Stimulated activated CD8-positive, alpha-beta memory T cell treated with anti-CD3 and anti-CD28 coated beads, Interleukin-15, amount 100 ng/mL, for 48 hours (primary cell): ENCODE measurements at places on chromosomes 5 and 9.

DNA sequence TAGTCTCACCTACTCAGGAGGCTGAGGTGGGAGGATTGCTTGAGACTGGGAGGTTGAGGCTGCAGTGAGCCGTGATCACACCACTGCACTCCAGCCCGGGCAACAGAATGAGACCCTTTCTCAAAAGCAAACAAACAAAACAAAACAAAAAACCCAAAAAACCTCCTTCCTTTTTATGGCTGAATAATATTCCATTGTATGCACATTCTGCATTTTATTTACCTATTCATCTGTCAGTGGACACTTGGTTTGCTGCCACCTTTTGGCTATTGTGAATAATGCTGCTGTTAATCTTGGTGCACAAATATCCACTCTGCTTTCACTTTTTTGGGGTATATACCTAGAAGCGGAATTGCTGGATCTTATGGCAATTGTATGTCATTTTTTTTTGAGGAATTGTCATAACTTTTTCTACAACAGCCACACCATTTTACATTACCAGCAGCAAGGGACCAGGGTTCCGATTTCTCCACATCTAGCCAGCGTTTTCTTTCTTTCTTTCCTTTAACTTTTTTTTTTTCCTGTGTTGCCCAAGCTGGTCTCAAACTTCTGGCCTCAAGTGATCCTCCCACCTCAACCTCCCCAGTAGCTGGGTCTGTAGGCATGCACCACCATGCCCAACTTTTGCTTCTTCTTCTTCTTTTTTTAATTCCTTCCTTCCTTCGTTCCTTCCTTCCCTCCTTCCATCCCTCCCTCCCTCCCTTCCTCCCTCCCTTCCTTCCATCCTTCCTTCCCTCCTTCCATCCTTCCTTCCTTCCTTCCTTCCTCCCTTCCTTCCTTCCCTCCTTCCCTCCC, 30.6 kb downstream of the NKX2-5 start:
- DNase-seq: no peak

- no peak for DNase-seq
Observed at GRCh38 chr5:74685979-74686631, 1.1 kb downstream of the HEXB start.

DNA sequence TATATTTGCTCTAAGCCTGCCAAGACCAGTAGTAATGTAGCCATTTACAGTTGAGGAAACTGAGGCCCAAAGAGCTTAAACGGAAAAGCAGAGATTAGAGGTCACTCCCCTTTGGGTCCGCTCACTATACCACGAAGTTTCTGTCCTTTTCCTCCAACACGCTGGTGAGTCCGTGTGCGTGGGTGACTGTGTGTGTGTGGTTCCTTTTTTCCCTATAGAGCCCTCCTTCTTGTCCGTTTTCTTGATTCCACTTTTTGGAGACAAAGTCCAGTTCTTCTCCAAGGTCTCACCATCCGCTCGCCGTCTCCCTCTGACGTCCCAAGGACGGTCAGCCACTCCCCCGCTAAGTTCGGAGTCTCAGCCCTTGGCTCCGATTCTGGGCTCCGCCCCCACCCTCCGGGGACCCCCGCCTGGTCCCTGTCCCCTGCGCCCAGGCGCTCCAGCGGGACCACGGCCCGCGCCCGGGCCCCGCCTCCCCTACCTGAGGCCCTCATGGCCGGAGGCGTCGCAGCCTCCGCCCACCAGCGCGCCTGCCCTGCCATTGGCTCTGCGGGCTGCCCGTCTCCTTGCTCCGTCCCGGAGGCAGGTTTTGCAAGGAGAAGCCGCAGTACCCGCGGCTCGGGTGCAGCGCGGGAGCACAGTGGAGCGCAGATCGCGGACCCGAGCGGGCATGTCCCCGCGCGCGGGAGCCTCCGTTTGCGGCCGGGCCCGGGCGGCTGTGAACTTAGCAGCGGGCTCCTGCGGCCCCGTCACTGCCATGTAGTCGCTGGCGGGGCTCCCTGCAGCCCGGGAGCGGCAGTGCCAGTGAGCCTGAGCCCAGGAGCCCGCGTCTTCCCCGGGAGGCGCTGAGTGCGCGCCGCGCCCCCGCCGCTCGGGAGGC, at the start of gene MAST4:
MAST4 (plus strand) TSS at position 638 of the 880 bp plus-strand sequence. CDS start 263 bp downstream, outside the sequence.
- peak; percentile 51 for DNase-seq

- DNase-seq: no peak
Observed at GRCh38 chr9:109307380-109308240, 13.2 kb downstream of the EPB41L4B start.
